ENCODE measurements at places on chromosomes 2 and 18.

- DNase-seq, result peak; percentile 5
Measured at GRCh38 chr18:67731851-67732250, 215.3 kb upstream of the DSEL start.

GRCh38 chr18:58391231-58391825 is 237.6 kb downstream of the ALPK2 start:
- no peak for DNase-seq

GRCh38 chr2:199646439-199646838 is 188.7 kb upstream of the SATB2 start:
- no peak for DNase-seq

- no peak for DNase-seq
Measured at GRCh38 chr2:223971731-223972130, 14.5 kb downstream of the MRPL44 start.

- no peak for DNase-seq
Measured at GRCh38 chr2:192741889-192742288, 547.2 kb upstream of the TMEFF2 start.
